Stimulated activated CD8-positive, alpha-beta memory T cell treated with anti-CD3 and anti-CD28 coated beads, Interleukin-12 subunit alpha, Interleukin-12 subunit beta, amount 100 ng/mL, for 1 hour (primary cell): ENCODE measurements at places on chromosomes 11 and 22.

- DNase-seq: no peak
Measured at GRCh38 chr22:29074276-29074772, 1.5 kb downstream of the KREMEN1 start.

- no peak for DNase-seq
Measured at GRCh38 chr11:67165623-67166022, 46.6 kb downstream of the KDM2A start.

- DNase-seq: no peak
Measured at GRCh38 chr11:35554491-35555437, 29.3 kb upstream of the PAMR1 start.

DNA sequence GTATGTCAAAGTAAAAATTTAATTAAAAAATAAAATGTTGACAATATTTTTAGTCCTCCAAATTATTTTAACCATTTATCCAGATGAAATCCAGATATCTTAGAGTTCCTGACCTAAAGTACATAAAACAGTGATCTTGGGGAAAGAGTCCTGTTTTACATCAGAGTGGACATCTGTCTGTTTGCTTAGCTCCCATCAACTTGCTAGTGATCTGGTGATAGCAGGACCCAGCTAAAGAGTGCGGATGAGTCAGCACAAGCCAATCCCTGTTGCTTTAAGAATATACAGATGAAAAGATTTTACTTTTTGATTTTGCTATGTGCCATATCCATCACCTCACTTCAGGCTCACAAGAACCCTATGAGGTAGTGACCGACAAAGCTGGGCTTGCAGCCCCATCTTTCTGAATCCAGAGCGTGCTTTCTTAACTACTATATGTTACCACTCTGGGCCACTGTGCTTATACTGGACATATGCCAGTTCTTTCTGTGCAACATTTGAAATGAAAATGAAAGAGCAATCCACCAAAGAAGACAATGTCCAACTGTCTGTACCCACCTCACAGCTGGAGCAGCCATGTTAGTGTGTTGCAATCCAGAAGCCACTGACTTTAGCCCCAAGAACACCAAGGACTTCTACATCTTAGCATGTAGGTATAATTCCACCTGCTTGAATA, 167.6 kb upstream of the SESN3 start:
- no peak for DNase-seq

GRCh38 chr22:39528681-39529486, 3.7 kb downstream of the RPS19BP1 start:
- peak; percentile 81 for DNase-seq

GRCh38 chr22:30891443-30891755, 77.2 kb downstream of the MORC2 start:
- no peak for DNase-seq

- no peak for DNase-seq
Measured at GRCh38 chr11:64378335-64378880, 19.4 kb downstream of the RPS6KA4 start.

GRCh38 chr22:20951932-20952380, 15.1 kb upstream of the AIFM3 start:
- DNase-seq: no peak

DNA sequence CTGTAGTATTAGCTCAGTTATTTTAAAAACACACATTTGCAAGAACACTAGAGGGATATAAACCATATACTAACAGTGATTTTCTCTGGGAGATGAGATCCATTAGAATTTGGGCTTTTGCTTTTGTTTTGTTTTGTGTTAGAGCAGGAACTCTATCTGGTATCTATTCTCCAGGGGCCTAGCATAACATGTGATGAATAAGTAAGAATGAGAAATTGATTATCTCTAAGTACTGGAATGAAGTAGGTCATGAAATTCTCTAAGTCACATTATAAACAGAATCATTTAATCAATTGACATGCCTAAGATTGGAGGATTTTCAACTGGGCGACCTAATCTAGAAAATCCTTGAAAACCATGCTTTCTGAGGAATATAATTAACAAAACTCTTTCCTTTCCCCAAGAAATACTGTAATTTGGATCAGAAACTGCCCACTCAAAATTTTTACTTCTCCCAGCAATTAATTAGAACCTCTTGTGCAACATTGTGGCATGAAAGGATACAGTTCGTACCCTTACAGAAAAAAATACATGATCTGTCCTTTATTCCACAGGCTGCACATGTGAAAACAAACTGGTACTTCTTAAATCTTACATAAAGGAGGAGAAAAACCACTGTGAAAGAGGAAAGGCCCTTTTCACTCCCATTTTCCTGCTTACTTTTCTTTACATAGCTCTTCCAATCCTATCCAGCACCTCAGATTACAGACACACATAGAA, 93.5 kb downstream of the MRTFA start:
- DNase-seq: no peak

- DNase-seq: no peak
Measured at GRCh38 chr11:30316237-30316636, 6.7 kb upstream of the ARL14EP start.

GRCh38 chr11:121304759-121305158, 12.2 kb downstream of the SC5D start:
- DNase-seq: no peak

DNA sequence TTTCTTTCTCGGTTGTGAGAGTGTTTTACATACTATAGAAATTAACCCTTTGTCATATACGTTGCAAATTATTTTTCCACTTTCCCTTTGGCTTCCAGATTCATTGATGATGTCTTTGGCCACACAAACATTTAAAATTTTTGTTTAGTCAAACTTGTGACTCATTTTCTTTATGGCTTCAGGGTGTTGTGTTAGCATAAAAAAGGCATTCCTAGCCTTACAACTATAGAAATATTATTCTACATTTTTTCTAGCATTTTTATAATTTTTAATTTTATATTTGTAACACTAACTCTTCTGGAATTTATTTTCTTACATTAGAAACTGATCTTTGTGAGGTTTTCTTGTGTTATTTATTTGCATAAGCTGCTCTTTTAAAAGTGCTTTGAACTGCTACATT, 12.1 kb downstream of the GRIA4 start:
- no peak for DNase-seq

GRCh38 chr11:91244912-91245311, 979.7 kb upstream of the FAT3 start:
- DNase-seq: no peak

DNA sequence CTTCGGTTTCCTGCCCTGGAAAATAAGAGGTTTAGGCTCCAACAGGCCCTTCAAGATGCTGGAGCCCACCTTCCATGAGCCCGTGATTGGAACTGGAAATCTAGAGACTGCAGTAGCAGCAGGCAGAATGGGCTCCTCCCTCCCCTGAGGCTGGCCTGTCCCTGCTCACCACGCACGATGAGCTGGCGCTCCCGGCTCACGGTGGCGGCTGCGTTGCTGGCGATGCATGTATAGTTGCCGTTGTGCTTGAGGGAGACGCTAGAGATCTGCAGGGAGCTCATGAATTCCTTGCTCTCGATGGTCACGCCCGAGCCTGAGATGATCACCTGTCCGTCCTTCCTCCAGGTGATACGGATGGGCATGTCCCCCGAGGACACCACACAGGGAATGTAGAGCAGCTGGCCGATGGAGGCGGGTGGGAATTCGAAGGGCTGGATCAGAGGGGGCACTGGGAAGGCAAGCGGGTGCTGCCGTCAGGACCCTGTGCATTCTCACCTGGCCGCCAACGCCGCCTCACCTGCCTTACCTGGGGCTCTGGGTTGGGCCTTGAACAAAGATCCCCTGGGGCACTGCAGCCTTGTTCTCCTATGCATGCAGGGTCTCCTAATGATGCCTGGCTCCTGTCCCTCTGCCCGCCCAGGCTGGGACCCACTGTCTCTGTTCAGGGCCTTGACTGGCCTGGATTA, 177.8 kb downstream of the CEP164 start:
- DNase-seq: no peak

DNA sequence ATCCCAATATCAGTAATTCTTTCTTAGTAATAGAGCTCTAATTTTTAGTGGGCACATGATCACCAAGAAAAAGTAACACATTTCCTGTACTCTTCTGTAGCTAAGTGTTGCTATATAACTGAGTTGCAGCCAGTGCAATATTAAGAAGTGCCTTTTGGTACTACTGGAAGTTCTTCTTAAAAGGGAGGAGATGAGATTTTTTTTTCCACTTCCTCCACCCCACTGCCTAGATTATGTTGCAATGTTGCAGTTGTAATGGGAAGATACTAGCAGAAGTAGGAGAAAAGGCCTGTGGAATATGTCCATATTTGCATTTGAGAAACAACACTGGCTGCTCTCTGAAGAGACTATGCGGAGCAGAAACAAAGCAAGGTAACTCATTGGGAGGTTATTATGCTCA, 280.6 kb upstream of the ANO5 start:
- no peak for DNase-seq

DNA sequence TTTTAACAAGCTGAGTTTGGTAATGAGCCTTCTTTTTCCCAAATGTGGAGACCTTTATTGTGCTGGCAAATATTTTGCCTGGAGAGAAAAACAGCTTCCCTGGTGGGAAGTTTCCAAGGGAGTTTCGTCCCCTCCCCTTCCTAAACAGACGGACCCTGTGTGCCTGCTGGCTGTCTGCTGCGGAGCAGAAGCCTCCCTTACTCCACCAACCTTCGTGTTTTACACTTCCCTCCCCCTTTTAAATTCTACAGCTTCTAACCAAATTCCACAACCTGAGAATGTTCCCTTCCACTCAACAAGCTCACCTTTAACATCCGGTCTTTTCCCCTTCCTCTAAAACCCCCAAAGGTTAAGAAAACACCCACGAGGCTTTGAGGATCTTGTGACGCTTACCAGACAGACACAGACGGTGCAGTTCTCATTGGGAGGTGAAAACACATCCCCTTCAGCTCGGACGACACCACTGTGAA, 17.1 kb downstream of the VWCE start:
- DNase-seq: no peak

GRCh38 chr22:48365386-48365785, 1462.3 kb downstream of the BRD1 start:
- DNase-seq: no peak

- no peak for DNase-seq
Measured at GRCh38 chr11:44580701-44581100, 15.2 kb downstream of the CD82 start.

DNA sequence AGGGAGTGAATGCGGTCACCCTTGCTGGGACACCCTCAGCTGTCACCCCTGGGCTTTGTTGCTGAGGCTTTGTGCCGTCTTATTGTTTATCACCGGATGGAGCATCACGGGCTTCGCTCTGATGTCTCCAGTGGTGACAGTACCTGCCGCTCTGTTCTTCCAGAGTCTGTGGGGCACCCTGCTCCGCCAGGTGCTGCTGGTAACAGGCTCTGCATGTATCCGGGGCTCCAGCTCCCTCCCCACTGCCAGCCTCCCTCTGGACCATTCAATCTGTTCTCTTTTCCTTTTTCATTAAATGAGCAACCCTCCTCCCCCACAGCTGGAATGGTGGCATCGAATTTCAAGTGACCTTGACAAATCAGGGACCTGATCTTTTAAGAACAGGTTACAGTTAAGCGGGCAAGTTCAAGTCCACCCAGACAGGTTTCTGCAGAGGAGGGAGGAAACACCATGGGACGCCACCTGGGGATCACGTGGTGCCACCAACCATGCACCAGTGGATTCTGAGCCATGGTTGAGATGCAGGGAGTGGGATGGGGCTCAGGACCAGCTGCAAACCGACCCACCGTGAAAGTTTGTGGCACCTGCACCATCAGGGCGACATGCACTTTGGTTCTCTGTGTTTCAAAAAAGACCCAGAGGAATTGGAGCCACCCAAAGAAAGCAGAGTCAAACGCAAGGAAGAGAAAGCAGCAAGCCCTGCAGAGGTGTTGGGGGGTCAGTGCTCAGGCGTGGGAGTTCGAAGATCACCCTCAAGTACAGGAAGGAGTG, 89.3 kb downstream of the BCR start:
- DNase-seq: no peak

DNA sequence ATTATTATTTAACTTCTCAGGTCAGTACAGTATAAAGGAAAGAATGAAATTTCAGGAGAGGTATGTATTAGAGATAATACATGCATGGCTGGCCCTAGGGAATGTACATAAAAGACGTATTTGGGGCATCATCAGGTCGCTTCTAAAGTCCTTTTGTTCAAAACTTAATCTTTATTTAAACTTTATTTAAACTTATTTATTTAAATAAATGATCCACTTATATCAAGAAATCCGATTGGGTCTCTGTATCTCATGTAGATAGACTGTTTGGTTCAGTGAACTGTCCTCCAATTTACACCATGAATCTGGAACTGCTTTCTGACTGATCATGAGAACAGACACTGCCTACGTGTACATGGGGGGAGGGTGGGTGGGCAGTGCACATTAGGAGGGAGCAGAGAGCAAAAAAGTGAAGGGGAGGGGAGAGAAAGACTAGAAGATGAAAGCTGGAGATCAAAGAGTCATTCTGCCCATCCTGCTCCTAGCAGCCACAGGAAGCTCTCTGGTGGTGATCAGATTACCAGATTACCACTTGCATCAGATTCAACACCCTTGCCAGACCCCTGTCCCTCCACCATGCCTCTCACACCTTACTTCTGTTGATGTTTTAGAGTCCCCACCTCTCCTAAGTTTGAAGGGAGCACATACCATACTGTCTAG, 92.1 kb upstream of the MTMR2 start:
- DNase-seq: no peak

DNA sequence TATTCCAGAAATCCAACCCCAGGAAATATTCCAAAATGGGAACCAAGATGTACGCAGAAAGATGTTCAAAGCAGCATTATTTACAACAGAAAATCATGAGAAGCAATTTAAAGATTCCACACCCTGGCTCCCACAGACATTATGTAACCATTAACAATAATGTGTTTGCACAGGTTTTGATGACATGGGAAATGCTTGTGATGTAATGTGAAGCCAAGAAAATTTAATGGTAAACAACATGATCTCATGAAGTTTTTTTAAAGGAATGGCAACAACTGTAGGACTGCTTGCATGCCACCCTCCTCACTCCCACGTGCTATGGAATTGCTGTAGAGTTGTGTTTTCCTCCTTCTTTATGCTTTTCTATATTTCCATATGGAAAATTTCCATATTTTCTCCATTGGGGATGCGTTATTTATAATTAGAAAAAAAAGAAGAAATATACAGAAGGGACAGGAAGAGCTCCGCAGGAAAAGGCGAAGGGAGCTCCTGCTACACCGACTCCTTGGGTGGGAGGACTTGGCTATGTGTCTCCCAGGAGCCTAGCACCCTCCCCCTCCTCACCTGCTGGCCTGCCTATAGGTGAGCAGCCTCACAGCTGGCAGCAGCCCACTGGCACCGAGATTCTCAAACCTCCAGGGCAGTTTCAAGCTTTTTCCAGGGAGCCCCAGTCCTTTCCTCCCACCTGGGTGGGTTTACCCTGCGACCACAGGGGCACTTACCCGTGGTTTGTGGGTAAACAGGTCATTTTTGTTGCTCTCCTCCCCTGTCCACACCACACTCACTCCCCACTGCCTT, 20.9 kb downstream of the LRFN4 start:
- no peak for DNase-seq

DNA sequence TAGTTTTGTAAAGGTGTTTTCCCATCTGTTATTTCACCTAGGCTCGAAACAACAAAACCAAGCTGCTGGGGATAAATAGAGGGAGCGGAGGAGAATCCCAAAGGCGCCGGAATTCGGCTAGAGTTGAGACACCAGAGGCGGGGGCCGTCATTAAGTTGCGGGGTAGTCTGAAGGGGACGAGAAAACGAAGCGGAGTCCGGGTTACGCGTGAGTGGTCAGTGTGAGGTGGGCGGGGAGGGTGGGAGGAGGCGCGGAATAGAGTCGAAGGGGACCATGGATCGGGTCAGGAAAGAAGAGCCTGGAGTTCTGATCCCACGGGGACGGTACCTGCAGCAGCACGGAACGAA, 361 bp downstream of the SRPRA start:
- DNase-seq: no peak

GRCh38 chr11:68974421-68975194, 6.2 kb downstream of the MRGPRD start:
- DNase-seq: no peak
